Forelimb muscle (tissue), 1 donor: ENCODE measurements at places on chromosomes 13 and 19.

DNA sequence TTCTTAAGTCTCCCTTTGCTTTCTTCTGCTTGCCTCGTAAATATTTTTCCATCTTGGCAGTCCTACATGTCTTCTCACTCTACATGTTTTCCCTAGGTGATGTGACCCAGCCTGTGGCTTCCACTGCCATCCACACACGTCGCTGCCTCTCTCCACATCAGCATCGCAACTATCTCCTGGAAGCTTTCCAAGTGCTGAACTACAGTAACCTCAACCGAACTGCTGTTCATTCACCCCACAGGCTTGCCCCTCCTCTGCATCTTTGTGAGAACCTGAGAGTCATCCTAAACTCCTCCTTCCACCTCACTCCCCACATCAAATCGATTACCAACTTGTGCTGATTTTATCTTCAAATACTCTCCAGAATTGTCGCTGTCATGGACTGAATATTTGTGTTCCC, 41.2 kb upstream of the USPL1 start:
- no peak for DNase-seq

DNA sequence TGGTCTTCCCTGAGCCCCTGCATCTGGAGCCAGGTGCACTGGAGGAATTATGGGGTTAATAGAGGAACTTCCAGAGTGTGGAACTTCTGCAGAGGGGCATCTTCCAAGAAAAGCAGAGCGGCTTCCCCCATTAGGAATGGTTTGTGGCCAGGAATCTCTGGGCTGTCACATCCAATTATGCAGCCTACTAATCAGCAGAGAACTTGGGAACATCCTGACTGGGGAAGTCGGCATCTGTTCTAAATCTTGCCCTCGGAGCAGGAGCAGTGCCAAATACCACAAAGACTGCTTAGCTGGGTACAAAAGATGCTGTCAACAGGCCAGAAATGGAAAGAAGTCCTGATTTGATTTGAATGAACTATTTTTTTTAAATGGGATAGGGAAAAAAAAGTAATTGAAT, 435.1 kb downstream of the ZNF536 start:
- no peak for DNase-seq

DNA sequence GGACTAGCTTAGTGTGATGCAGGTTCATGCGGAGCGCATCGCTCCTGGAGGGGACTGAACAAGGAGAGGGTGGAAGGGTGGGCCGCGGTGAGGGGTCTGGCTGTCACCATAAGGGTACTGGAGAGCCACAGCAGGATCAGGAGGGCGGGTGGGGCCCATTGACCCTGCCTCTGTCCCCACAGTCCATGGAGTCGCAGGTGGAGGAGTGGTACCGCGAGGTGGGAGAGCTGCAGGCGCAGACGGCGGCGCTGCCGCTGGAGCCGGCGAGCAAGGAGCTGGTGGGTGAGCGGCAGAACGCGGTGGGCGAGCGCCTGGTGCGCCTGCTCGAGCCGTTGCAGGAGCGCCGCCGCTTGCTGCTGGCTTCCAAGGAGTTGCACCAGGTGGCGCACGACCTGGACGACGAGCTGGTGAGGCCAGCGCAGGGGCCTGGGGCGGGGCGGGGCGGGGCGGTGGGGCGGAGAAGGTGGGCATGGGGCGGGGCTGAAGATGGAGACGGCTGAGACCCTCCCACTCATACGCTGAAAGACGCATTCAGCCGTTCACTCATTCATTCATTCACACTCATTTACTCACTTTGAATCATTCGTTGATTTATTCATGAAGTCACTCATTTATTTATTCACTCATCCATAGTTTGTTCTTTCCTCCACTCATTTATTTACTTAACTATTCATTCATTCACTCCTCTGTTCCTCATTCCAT, 27.5 kb upstream of the SHKBP1 start:
- no peak for DNase-seq

- DNase-seq: no peak
Measured at GRCh38 chr19:11587975-11588631, 9.2 kb upstream of the ZNF627 start.

GRCh38 chr13:34608331-34608730, 333.7 kb upstream of the NBEA start:
- DNase-seq: no peak

DNA sequence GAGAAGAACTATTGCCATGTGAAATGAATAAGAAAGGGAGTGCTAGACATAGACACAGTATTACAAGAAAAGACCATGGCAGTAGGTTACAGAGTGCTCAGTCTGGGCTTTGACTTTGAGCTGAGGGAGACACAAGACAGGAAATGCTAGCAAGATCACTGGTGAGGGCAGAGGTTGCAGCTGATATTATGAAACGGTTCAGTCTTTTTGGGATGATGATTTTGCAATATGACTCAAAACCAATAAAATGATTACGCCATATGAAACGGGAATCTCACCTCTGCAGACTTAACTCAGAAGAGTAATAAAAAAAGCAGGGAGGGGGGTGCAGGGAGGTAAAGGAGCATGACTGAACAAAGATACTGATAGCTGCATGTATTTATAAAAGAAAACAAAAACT, 123.1 kb downstream of the RBM26 start:
- no peak for DNase-seq
